ENCODE measurements at places on chromosomes 6 and 20.

- no peak for DNase-seq
These were observed 587.9 kb upstream of the FLRT3 start for GRCh38 chr20:14925300-14925699.

- DNase-seq, result no peak
These were observed 571.4 kb downstream of the EPHA7 start for GRCh38 chr6:92847988-92848387.

GRCh38 chr6:55293116-55293515 is 34.2 kb upstream of the GFRAL start:
- no peak for DNase-seq

- DNase-seq, result no peak
These were observed 59.6 kb downstream of the RAB44 start for GRCh38 chr6:36757206-36757605.

DNA sequence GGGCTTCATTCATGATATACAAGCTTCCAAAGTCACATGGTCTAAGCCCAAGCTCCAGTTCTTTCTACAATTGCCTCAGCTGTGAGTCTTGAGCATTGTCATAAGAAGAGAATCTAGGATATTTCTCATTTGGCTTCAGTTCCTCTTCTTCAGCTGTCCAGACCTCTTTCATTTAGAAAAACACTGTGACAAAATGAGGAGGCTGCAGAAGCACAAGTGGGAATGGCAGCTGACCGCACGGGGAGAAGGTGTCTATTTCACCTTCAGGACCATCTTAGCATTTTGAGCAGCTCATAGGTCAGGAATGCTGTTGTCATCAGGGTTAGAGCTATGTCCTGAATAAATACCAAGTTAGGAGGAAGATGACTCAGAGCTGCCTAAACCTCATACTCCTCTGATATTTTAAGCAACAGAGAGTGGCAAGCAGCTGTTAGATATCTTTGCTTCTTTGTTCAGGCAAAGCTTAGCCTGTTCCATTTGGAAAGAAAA is 390.1 kb upstream of the CITED2 start:
- peak; percentile 52 for DNase-seq

GRCh38 chr6:70668499-70668812 is 773 bp downstream of the SMAP1 start:
- DNase-seq, result no peak

DNA sequence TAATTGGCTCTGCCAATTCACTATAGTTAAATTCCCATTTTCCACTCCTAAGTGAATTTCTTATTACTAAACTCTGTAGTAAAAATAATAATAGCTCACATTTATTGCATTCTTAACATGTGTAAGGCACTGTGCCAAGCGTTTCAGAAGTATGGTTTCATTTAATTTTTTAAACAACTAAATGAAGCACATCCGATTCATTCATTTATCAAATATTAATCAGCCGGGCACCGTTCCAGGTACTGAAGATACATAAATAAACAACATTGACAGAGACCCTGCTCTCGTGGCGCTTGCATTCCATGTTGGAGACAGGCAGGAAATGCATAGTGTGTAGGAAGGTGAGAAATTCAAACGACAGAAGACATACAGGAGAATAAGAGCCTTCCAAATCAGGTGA is 423.2 kb upstream of the JARID2 start:
- DNase-seq, result no peak

- DNase-seq, result no peak
These were observed 11.1 kb downstream of the EDEM2 start for GRCh38 chr20:35135867-35136586.

DNA sequence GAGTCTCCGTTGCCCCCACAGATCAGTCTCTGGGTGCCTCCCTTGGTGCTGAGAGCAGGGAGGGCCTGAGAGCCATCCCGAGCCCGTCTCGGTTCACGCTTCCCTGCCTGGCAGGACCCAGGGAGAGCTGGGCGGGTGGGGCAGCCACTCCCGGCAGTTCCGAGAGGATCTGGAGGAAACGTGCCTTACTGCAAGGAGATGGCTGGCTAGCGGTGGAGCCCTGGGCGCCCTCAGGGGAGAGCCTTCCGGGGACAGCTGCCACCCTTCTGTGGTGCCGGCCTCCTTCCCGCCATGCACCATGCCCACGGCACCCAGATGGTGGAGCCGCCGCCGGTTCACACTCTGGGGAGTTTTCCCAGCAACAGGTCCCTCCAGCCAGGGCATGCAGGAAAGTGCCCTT is 45.8 kb upstream of the SLCO4A1 start:
- no peak for DNase-seq

GRCh38 chr20:14065774-14066173 is 70.5 kb downstream of the MACROD2 start:
- DNase-seq, result no peak

GRCh38 chr20:63731410-63731809 is 5.1 kb upstream of the LIME1 start:
- no peak for DNase-seq

DNA sequence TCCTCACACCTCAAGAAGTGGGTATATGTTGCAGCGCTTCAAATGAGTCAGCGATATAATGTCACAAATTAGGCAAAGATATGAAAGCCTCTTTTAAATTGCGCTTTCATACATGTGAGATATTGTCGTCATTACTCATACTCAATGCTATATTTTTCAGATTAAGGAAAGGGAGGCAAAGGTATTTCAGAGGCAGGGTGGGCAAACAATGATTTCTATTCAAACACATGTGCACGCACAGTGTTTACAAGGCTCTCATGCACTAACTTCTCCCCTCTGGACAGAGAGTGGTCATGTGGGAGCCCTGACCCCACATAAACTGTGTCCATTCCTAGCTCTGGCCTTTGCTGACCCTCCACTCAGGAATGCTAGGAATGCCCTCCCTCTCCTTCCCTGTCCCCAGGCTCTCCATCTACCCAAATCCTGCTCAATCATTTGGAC is 112.1 kb upstream of the TMEM170B start:
- DNase-seq, result no peak

DNA sequence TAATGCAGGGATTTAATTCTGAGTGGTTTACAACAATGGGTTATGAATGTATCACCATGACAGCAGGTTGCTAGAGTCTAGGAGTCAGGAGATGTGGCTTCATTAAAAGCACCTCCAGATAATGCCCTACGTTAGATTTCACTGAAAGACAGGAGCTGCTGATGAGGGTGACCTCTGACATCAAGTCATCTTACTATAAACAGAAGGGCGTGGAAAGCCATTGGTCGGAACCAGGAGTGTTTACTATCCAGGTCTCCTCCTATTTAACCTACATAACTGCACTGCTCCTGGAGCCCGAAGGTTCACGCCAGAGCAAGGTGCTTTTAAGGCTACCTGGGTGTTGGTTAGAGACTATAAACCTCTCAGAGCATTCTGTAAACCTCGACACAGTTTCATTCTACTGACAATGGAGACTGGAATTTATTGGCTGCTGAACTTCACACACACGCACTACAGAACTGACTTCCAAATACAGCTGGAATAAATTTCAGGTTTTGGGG is 128.7 kb downstream of the EYA4 start:
- DNase-seq, result no peak

DNA sequence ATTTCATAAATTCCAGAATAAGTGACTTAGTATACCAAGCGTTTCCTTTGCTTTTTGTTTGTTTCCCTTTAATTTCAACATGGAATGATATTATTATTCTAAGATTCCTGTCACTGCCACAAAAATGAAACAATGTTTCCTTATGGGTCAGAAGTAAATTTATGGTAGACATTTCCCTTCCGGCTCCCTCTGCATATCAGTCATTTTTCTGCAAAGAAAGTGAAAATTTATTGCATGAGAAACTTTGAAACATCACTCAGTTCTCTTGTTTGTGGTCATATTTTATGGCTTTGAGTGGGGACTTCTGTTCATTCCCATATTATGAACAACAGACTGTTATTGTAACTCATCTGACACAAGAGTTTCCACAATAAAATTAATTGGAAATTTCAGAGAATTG is 97.8 kb downstream of the NKAIN2 start:
- DNase-seq, result no peak

- peak; percentile 79 for DNase-seq
These were observed 24.7 kb upstream of the HDAC2 start for GRCh38 chr6:113995634-113996033.

DNA sequence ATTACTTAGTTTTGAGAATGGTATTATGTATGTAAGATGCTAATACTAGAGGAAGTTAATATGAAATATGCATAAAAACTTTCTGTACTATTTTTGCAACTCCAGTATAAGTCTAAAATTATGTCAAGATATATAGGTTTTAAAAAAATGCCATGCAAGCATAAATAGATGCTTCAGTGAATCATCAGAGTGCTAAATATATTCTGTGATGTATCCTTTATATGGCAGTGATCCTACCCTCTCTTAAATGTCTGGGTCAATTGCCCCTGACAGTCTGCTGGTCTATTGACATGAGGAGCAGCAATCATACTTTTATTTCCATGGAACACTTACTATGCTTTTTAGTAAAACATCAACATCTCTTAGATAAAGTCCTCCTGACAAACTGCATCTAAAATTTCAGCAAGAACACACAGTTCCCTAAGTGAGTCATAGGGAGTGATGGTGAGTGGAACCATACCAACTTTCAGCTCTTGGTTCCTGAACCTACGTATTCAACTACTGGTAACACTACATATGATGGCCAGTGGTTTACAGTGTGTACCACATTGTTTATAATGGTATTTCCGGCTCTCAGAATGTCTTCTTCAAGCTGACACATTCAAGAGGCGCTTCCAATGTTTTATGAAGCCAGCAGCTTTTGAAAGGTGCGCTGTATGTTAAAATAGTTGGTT is 928.7 kb upstream of the GJE1 start:
- DNase-seq, result no peak

- peak; percentile 24 for DNase-seq
These were observed 123.8 kb downstream of the TAF4 start for GRCh38 chr20:61941721-61942405.

DNA sequence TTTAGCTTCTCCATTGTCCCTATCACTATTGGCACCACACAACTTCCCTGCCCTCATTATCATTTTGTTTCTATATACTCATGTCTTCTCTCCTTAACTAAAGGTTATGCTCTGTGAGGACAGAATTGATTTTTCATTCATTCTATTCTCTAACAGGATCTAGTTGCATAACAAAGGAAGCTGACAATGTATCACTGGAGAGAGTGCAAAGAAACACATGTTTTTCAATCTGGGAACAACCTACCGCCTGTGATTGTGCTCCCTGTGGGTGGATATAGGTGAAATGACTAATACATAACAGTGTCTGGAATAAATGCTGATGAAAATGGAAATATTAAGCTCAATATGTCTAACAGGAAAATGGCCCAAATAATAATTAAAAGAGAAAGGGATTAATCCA is 56.6 kb downstream of the COL12A1 start:
- no peak for DNase-seq

DNA sequence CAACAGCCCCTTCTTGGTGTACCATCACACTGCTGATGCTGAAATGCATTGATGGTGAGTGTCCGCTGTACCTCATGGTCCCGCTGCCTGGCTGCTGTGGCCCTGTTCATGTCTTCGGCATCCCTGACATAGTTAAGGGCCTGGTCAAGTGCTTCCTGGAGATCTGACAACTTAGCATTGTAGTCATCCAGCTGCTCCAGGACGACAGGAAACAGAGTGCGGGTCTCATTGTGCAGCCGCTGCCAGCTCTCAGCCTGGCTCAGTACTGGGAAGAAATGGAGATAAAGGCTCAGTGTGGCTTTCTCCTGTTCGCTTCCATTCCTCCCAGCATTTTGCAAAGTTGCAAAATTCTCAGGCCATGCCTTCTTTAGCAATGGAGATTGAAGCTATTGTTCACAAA is 81.8 kb downstream of the LAMA4 start:
- DNase-seq, result no peak

DNA sequence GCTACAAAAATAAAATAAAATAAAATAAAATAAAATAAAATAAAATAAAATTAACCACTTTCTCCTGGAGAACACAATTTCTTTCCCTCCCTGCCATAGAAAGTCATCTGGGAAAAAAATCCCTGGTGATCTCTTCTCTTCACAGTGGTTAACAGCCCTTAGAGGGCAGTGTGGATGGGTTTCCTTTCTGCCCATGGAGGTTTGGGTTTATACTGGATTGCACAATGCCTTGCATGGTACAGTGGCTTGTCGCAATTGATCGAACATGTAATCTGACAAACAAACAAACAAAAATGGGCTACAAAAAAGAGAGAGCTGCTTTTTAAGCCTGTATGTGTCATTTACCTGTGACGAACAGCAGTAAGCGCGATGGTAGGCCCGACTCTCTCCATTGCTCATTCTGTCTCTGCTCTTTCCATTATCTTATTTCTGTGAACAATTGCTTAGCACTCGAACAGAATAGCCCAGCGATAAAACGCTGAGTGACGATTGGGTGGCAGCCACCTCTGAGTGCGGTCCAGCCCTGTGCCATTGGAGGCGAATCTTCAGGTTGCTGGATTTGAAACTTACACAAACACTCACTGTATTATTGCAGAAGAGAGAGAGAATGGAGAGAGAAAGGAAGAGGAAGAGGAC is 166.1 kb downstream of the CD83 start:
- DNase-seq, result no peak

- DNase-seq, result no peak
These were observed 113.6 kb downstream of the RFX6 start for GRCh38 chr6:116990679-116991078.

- no peak for DNase-seq
These were observed 248.9 kb upstream of the FOXQ1 start for GRCh38 chr6:1062786-1063545.

GRCh38 chr20:10219452-10219791 is 792 bp downstream of the SNAP25 start:
- DNase-seq, result peak; percentile 92

DNA sequence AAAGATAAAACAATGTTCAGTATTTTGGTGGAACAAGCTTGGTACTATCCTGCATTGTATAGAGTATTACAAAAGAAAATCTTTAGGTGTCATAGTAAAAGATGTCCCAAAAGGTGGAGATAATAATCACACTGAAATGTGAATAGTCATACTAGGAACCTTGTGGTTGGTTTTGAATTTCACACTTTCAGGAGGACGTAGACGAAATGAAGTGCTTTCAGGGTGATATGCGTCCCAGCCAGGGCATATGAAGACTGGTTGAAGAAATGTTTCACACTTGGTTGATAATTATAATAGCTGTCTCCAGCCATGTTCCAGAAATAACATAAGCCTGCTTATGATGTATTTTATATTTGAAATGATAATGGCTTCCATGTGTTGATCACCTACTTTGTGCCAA is 60.4 kb downstream of the SCAND1 start:
- DNase-seq, result no peak

- DNase-seq, result no peak
These were observed 58.4 kb downstream of the SNAP25 start for GRCh38 chr20:10276878-10277580.

DNA sequence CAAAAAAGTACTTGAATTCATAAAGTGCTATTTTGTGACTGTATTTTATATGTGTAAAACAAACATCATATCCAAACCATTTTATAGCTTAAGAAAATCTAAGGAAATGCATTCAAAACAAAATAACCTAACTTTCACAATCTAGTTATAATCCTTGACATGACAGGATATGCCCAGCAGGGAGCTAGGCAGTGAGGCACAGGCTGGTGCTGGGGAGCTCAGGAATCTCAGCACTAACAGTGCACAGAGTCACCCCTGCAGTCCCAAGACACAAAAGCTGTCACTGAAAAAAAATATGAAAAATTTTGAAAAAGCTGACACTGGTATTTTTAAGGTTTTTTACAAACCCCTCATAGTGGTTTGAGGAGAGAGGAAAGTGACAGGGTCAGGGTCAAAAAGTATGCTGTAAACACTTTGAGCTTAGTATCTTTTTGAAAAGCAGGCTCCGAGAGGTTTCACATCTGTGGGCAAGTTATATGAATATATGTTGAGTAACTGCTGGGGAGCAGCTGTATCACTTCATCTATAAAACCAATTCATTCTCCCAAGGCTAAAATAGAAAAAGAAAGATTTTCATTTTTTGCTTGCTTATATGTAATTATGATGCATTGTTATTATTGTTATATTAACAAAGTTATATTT is 24.1 kb downstream of the LGSN start:
- no peak for DNase-seq

Measured in right forelimb (tissue), 1 donor.